ENCODE measurements at places on chromosomes 12 and 14. TPM values are rescaled to one million over a fixed set of nuclear protein-coding genes. Genes with fewer than 3 reads are reported as not detected.

DNA sequence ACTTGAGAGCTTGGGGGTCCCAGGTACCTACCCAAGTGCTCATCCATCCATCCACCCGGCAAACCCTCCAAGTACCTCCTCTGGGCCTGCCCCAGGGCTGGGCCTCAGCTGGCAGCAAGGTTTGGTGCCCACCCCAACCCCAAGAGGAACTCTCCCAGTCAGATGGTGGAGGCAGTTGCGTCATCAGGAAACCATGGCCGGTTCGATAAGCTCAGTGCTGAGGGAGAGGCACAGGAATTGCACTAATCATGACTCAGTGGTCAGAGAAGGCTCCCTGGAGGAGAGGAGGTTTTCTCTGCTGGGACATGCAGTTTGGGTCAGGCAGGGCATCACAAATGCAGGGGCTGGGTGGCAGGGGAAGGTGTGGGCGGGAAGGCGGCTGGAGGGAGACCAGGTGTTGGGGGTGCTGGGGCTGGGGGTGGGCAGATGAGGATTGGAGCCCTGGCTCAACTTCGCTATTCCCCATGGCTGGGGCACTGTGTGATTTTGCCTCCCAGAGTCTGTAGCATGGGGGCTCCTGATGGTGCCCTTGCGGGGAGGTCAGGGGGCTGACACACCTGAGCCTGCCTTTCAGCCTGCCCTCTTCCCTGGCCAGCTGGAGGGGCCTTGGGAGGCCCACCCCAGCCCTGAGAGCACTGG, 32.2 kb downstream of the SH2B3 start:
- H3K36me3 ChIP-seq: peaks cover 3% of the 10 kb centered on the region
- no peak overlapping the region for H3K4me3 ChIP-seq

GRCh38 chr14:66979101-66979974, 209.9 kb upstream of the GARIN2 start:
- H3K36me3 ChIP-seq: no peaks in the 10 kb centered on the region
- H3K27ac ChIP-seq: no peak overlapping the region
- H3K27me3 ChIP-seq: no peaks in the 10 kb centered on the region
- H3K4me3 ChIP-seq: no peak overlapping the region
- DNase-seq: no peak

- peaks cover 16% of the 10 kb centered on the region for H3K4me1 ChIP-seq
- H3K4me3 ChIP-seq: no peak overlapping the region
- no peaks in the 10 kb centered on the region for H3K36me3 ChIP-seq
- no peak overlapping the region for H3K27ac ChIP-seq
- H3K27me3 ChIP-seq: peaks cover 3% of the 10 kb centered on the region
Measured at GRCh38 chr14:96783915-96784224, 13.3 kb upstream of the VRK1 start.

EXOC3L4 gene
- 28.4 TPM for total RNA-seq

Measured in progenitor cell of endocrine pancreas (in vitro differentiated cells).